ENCODE measurements at places on chromosomes 12 and 14. TPM values are rescaled to one million over a fixed set of nuclear protein-coding genes. Genes with fewer than 3 reads are reported as not detected.

The HOXC12 gene
- polyA plus RNA-seq, result not detected

The LYZ gene
- 7.1 TPM for polyA plus RNA-seq

The TAS2R46 gene
- not detected for polyA plus RNA-seq

The HSPB8 gene
- polyA plus RNA-seq, result 67.2 TPM

The RERGL gene
- 48.4 TPM for polyA plus RNA-seq

The JPH4 gene
- polyA plus RNA-seq, result 3.6 TPM

The FOXN4 gene
- 0.82 TPM for polyA plus RNA-seq

The SLCO1C1 gene
- polyA plus RNA-seq, result 0.39 TPM

- peak; percentile 52 for DNase-seq
These were observed 229.4 kb downstream of the ZFP36L1 start for GRCh38 chr14:68563251-68564131.

DNA sequence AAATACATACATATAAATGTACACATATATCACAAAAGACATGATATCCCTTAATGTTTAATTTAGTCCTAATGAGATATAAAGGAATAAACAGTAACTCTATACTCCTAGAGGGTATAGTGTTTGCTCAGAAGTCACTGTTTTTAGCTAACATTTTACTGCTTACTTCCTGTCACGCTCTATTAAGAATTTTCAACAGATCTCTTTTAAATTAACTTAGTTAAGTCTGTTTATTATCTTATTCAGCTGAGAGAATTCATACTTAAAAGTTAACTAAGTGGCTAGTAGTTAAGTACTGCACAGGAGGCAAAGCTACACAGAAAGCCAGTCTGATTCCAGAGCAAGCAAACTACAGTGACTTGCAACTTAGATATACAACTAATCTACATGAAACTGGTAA lies 39.9 kb downstream of the GXYLT1 start:
- DNase-seq, result peak; percentile 46

DNA sequence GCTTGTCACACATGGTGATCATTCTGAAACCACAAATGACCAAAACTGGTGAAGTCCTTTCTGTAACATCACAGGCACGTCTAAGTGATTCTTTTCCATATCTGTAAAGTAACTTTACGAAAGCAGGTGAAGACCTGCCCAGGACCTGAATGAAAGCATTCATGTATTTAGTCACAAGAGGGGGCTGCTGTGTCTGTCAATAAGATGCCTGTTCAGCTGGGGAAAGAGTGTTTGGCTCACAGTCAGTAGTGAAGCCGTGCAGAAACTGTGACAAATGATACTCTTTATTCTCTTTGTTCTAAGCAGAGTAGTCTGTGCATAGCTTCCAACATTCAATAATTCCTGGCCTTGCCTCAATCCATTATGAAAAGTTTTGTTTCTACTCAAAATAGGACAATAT lies 373.5 kb upstream of the OR4E1 start:
- no peak for DNase-seq

GRCh38 chr12:122545855-122546254 lies 18.8 kb downstream of the KNTC1 start:
- DNase-seq, result no peak

DNA sequence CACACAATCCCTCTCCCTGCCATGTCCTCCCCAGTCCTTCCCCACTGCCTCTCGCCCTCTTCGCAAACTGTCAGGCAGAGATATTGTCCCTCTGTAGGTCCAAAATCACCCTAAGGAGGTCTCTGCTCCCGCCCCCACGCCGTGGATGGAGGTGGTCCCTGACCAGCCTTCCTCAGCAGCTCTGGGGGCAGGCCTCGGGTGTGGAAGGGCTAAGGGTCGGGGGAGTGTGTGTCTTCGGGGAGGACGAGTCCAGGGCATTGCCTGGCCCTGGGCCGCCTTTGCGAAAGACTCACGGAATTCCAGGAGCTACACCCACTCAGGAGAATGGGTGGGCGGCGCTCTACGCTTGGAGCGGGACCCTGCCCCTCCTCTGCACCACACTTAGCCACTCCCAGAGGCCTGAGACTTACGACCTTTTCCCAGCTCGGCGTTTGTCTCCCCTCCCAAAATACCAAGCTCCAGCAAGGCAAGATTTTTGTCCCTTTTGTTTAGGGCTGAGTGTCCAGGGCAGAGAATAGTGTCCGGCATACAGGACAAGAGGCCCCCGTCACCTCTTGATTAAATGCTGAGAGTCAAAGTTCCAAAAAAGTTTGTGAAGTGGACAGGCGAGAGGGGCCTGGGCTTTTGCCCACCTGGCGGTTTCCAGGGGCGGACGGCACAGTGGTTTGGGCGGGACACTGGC lies 881 bp downstream of the PYGL start:
- peak; percentile 55 for DNase-seq

DNA sequence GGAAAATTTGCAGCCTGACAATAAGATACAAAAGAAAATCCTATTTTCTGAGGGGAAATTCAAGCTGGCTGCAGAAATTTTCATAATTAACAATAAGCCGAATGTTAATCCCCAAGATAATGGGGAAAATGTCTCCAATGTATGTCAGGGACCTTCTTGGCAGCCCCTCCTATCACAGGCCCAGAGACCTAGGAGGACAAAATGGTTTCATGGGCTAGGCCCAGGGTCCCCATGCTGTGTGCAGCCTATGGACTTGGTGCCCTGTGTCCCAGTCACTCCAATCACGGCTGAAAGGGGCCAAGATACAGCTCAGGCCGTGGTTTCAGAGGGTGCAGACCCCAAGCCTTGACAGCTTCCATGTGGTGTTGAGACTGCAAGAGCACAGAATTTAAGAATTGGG lies 11.2 kb downstream of the C12orf50 start:
- no peak for DNase-seq

DNA sequence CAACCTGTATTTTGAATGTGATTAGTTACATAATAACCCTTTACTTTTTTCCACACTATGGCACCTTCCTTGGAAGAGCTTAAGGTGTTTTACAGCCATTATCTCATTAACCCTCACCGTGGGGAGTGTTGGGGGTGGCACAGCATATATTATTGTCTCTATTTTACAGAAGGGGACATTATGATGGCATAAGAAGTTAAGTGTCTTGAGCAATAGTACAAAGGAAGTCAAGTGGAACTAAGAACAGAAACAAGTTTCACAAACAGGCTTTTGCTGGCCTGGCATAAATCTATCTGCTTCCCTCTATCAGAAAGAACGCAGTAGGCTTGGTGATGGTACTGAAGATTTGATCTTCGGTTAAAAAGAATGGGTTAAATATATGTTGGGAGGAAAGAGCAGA lies 169.7 kb upstream of the OTX2 start:
- DNase-seq, result peak; percentile 2

DNA sequence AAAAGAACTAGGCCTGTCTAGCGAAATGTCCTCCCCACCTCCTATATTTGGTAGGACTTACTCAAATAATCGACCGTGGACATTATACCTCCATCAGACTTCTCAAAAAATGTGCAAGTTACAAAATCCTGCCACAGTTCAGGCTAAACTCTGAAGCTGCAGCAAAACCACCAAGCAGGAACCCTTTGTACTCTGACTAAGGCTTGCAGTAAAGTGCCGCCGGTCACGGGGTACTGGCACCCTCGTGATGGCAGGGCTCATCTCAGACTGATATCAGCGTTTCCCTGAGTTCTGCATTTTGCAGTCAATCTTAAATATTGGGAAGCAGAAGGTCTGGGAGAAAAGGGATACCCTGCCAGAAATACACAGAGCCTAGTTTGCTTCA lies 17.1 kb downstream of the SLC11A2 start:
- no peak for DNase-seq

- peak; percentile 34 for DNase-seq
These were observed 48.5 kb downstream of the SVOP start for GRCh38 chr12:108972358-108972757.

- no peak for DNase-seq
These were observed 7.0 kb downstream of the AK7 start for GRCh38 chr14:96398921-96399320.

GRCh38 chr12:77151030-77151429 lies 85.7 kb upstream of the E2F7 start:
- no peak for DNase-seq

GRCh38 chr12:104297477-104298113 lies 5.9 kb upstream of the EID3 start:
- no peak for DNase-seq

DNA sequence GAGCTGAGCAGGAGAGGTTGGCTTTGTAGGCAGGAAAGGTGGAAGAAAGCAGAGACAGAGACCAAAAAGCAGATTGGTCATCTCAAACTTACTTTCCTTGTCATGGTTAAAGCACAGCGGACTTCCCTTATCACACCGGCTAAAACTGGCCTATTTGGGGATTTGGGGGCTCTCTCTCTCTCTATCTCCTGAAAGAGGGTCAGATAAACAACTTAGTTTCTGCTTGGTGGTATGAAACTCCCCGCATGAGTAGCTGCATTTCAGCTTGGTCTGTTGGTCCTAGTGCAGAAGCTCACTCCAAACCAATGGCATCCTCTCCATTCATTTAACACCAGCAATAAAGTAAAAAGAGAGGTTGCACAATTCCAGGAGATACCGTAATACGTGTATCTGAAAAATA lies 57.1 kb downstream of the TNFAIP2 start:
- no peak for DNase-seq

Measured in kidney (tissue), 22 donors.